ENCODE measurements at places on chromosomes 6 and 20.

GRCh38 chr6:138818496-138819194 lies 22.8 kb downstream of the ECT2L start:
- DNase-seq: no peak

DNA sequence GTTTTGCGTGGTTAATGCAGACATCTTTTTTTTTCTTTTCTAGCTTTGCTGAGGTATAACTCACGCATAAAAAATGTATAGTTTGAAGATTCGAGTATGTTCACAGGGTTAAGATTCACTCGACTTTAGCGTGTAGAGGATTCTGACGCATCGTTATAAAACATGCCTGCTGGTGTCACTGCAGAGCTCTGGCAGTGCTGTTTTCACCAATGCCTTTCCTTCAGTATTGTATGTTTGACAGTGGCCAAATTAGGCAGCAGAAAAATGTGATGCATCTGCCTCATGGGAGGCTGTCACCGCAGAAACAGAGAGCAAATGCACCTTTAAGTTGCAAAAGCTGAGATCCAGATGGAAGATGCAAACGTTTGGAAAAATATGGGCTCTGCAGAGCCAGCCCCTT lies 18.0 kb upstream of the SIRPB2 start:
- no peak for DNase-seq

DNA sequence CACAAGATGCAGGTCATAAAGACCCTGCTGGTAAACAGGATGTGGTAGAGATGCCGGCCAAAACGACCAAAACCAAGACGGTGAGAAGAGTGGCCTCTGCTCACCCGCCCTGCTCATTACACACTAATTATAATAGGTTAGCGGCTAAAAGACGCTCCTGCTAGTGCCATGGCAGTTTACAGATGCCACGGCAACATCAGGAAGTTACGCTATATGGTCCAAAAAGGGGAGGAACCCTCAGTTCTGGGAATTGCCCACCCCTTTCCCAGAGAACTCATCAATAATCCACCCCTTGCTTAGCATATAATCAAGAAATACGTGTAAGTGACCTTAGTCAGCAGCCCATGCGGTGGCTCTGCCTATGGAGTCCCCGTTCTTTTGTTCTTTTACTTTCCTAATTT lies 17.6 kb downstream of the BHLHE23 start:
- DNase-seq: no peak

DNA sequence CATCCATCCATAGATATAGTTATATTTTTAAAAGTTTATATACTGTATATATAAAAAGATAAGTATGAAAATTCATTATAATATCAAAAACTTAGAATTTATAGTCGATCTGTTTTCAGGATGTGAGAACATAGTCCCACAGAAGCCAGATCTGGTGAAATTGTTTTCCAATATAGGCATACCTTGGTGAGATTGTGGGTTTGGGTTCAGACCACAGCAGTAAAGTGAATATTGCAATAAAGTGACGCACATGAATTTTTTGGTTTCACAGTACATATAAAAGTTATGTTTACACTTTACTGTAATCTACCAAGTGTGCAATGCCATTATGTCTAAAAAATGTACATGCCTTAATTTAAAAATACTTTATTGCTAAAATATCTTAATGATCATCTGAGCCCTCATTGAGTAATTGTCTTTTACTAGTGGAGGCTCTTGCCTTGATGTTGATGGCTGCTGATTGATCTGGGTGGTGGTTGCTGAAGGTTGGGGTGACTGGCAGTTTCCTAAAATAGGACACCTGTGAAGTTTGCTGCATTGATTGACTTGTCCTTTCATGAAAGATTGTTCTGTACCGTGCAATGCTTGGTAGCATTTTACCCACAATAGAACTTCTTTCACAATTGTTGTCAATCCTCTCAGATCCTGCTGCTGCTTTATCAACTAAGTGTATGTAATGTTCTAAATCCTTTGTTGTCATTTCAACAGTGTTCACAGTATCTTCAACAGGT lies 29.8 kb downstream of the AIG1 start:
- DNase-seq: no peak

DNA sequence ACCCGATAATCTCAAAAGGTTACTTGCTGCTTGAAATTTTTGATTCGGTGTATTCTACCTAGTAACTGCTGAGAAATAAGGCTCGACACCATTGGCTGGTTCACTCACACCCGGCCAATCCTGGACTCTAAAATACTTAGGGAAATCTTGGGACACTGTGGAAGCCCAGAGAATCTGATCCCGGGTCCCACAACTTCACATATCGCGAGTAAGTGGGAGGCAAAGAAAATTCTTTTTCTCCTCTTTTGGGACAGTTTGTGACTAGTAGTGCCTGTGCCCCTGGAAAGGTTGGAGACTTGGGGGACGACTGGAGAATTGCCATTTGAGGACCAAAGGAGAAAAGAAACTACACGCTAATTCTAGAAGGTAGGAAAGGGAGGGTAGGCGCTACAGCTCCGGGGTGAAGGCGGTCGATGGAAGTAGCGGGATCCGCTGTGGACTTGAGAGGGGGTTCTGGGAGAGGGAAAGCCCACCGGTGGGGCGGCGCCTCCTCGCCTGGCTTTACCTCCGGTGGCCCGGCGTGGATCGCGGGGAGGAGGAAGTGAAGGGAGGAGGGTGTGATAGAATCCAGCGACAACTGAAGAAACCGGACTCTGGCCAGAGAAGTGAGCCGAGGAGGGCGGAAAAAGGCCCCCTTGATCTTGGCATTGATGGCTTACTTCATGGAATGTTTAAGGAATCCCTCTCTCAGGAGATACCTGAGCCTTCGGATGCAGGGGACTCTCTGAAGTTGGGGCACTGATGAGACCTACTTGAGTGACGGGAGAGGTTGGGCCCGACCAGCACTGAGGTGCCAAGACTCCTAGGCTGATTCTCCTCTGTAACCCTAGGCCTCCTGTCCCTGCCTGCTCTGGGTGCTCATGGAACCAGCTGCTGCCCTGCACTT lies 18.8 kb upstream of the BTN3A3 start:
- DNase-seq: peak; percentile 92

DNA sequence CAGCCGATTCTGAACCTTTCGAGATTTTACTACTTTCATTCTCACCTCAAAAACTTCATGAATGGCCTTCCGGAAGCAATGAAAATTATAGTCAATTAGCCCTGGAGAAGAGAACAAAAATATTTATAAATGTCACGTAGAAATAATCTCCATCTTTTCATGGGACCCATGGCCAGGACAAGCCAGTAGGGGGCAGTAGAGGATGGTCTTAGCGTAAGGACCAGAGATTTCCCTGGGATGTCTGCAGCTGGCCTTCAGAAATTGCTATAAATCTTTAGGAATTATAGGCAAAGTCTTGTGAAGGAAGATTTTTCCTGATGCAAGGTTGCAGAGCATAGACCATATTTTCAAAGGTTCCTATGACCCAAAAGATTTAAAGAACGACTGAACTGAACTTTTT lies 15.6 kb upstream of the UBE2J1 start:
- peak; percentile 45 for DNase-seq

DNA sequence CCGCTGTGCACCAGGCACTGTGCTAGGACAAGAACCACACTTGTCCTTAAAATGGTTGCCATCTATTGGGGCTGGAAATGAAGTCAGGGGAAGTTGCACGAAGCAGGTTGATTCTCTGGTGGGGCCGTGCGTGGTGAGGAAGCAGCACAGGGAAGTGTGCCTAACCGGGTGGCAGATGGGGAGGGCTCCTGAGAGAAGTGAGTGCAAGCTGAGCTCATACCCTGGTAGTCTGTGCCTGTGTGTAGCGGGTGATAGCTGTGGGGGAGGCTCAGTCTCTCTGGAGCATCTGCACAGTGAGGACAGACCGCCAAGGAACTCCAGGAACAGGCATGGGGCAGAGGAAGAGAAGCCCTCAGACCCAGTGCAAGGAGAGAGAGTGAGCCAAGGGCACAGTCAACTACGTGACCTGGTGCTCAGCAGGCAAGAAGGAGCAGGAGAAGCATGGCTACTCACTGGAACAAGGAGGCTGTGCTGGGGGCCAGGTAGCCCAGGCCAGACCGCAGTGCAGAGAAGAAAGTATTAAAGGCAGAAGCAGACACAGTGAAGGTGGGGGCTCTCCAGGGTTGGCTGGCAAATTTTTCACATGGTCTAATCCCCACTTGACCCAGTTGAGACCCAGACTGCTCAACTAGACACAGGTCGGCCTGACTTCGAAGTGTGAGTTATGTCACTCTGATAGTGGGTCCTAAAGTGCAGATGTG lies 155.0 kb downstream of the CDH26 start:
- no peak for DNase-seq

DNA sequence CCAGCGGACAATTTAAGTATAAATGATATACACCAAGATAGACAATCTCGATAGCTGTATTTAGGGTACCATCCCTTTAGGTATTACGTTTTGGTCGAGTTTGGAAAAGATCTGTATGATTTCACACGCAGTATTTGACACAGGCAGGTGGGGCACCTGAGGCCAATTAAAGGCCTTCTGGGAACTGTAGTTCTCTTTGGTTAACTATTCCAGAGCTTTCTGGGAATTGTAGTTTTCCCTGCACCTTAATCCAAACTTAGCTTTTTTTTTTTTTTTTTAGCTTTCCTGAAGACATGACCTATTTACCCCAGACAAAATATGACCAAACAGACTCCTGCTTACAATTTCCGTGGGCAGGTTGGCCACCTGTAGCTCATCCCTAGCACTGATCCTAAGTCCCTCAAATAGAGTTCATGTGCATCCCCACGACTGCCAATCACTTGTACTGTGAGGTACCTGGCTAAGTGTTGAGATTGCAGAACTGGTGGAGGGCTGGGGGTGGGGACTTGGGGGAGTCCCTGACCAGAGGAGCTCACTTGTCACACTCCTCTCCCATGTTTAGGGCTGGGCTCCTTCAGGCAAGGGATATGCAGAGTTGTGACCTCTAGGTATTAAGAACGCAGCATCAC lies 999 bp upstream of the EHMT2 start:
- DNase-seq: no peak

DNA sequence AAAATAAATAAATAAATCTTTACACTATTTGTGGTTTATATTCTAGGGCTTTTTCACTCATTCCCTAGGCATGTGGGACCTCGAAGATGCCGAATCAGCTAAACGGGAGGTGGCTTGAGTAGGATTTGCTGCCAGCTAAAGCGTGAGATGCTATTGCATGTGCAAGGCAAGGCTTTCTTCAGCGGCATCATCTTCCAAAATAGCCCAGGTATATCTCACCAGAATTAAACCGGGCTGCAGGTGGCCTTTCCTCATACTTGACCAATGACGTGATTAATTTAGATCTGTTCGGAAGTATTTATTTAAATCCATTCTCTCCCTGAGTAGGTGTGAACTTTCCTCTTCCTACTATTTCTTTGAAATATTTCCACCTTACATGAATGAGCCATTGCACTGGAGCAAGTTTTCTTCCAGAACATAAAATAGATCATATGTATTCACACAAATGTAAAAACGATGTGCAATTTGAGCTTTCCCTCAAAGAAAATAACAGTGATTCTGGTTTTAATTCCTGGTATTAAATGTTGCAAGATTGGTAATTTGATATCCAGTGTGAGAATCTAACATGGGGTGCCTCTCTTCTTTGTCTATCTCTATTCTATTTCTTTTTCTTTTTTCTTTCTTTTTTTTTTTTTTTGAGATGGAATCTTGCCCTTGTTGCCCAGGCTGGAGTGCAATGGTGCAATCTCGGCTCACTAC lies 24.3 kb upstream of the ZNF217 start:
- DNase-seq: no peak

DNA sequence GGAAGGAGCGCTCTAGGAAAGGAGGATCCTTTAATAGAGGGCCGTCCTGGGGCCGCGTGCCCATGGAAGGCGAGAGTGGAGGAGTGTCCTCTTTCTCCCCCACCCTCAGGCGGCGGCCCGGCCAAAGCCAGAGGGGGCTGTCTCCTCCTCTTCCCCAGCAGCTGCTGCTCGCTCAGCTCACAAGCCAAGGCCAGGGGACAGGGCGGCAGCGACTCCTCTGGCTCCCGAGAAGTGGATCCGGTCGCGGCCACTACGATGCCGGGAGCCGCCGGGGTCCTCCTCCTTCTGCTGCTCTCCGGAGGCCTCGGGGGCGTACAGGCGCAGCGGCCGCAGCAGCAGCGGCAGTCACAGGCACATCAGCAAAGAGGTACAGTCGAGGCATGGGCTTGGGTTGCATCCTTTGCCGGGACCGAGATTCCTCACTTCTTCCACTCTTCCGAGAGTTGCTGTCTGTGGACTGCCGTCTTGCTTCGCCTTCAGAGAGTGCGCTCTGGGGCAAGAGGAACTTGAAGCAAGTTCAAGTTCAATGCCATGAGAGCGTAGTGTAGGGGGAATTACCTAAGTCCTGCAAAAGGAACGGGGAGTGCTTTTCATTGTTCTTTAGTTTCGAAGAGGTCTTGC lies at the start of gene LAMA2:
Gene LAMA2, plus strand, starts transcription at position 148 of the 621 bp plus-strand sequence. Its CDS starts 108 bp downstream, at position 256.
- peak; percentile 93 for DNase-seq

DNA sequence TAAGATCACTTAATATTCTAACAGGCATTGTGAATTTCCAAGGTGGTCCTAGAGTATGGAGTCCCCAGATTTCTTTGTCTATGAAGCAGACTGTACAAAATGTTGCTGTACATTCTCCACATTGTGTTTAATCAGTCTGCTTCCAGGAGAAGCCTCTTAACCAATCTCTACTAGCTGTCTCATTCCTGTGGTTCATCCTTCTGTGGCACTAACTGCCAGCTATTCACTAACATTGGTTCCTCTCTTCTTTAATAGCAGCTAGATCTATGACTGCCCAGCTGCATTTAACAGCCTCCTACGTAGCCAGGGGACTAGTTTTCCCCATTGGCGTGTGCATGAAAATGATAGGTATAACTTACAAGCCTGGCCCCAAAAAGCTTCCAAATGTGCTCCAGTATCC lies 395.4 kb downstream of the SAMD5 start:
- DNase-seq: no peak

DNA sequence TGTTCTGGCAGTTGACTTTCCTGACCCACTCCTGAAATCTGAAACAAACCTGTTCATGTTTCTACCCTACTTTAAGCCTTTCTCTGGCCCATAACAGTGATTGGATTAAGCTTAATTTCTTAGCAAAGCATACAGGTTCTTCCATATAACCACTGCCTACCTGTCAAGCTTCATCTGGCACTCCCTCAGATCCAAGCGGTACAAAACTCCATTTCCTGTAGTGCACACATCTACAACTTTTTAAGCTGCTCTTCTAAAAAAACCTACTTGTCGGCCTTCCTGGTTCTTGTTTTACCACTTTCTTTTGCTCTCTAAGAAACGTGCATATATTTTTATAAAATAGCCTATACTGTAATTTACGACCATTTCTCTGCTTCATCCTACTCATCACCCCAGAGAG lies 916 bp upstream of the PPP1R11 start:
- no peak for DNase-seq

DNA sequence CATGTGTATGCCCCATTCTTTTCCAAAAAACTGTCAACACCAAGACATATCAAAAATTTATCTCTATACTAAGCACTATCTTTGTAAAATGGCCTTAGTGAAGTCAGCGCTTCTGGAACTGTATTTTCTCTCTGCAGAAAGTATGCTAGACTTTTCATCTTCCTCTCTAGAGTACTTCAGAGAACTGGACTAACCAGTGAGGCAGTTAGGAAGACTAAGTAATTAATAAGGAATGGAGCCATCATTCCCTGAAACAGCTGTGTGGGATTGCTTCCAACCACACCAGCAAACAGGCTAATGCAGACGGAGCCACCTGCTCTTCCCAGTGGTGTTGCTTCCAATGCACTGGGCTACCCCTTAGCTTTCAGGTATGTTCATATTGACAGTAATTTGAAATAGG lies 169.1 kb upstream of the FUT9 start:
- no peak for DNase-seq

GRCh38 chr6:28606424-28607391 lies 81.0 kb downstream of the GPX5 start:
- DNase-seq: peak; percentile 82

Data from femur (tissue), 1 donor.